LHCN-M2 (cell line): ENCODE measurements at places on chromosomes 12 and 14. TPM values are rescaled to one million over a fixed set of nuclear protein-coding genes. Genes with fewer than 3 reads are reported as not detected.

Gene DHH
- 0.06 TPM in 1 of 2 replicates, not detected in the other for total RNA-seq

Gene KLRC2
- 0.96 and 2.0 TPM in 2 replicates for total RNA-seq

Gene SLC16A7
- total RNA-seq = 10.6 and 15.9 TPM in 2 replicates

- DNase-seq = no peak
Observed at GRCh38 chr14:96162741-96163140, 41.9 kb upstream of the BDKRB2 start.

DNA sequence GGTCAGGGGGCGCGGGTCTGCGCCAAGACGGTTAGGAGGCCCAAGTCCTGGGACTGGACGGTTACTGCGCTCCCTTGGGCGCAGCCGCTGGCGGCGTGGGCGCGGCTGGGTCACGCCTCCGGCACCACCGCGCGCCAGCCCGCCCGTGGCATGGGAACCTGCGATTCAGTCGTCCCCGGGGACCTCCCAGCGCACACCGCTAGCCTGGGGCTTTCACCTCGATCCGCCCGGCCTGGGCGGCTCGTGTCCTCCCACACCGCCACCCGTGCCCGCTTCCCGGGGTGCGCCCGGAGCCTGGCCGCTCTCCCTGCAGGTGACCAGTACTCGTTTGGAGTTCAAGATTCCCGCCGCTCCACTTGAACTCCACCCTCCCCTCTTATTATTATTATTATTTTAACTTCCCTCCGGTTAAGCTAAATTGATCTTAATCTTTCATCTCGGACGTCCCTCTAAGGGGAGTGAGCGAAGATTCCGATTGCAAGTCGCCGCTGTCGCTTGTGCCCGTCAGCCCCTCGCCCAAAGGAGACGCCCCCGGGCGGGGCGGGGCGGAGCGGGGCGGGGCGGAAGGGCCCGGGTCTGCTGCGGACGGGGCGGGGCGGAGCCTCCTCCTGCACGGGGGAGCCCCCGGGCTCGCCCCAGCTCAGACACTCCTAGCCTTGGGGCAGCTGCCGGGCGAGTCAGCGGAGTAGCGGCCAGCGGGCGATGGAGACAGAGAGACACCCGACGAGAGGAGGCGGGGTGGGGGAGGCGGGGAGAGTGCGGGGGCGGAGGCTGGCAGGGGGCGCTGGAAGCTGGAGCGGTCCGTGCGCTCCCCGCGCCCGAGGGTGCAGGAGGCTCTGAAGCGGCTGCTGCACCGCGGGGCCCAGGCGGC, at the start of gene KCNMB4:
TSS of gene KCNMB4 (plus strand) at position 643 of the 871 bp plus-strand sequence. CDS start 445 bp downstream, outside the sequence.
- DNase-seq = peak; percentile 48

DNA sequence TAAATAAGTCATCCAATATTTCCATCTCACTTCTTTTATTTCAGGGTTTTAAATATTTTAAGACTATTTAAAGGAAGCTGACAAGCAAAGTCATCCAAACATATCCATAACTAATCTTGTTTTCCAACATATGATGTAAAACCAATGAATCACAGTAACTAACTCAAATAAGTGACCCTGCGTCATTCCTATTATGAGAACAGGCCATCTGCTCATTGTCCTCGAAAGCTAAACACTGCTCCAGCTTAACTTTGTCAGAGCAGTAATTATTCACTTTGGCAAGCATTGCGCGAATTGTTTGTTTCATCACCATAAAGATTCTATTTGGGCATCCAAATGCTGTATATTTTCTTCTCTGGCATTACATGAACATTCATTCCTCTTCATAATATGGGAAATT, 99.1 kb downstream of the CAPZA3 start:
- DNase-seq = no peak

DNA sequence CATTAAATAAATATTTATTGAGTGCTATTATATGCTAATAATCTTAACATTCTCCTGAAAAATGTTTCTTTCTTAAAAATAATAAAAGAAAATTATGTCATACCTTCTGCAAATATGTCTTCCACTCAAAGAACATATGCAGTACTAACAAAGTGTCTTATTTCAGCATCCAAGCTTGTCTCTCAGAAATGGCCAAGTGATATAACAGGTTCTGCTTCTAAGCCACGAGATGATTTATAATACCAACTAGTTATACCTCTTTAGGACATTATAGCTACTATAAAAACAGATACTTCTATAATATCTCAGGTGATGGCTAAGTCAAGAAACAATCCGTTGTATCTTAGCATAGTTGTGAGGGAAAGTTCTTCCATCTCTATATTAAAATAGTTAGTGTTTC, 128.1 kb upstream of the ARID2 start:
- DNase-seq = no peak

GRCh38 chr12:89523843-89524540, 604 bp downstream of the GALNT4 start:
- no peak for DNase-seq

DNA sequence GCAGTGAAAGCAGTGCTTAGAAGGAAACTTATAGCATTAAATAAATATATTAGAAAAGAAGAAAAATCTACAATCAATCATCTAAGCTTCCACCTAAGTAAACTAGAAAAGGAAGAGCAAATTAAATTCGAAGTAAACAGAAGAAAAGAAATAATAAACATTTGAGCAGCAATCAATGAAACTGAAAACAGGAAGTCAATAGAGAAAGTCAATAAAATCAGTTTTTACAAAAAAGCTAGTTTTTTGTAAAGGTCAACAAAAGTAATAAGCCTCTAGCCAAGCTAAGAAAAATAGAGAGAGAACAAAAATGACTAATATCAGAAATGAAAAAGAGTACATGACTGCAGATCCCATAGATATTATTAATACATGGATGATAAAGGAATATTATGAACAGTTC, 34.2 kb upstream of the KTN1 start:
- DNase-seq = no peak

DNA sequence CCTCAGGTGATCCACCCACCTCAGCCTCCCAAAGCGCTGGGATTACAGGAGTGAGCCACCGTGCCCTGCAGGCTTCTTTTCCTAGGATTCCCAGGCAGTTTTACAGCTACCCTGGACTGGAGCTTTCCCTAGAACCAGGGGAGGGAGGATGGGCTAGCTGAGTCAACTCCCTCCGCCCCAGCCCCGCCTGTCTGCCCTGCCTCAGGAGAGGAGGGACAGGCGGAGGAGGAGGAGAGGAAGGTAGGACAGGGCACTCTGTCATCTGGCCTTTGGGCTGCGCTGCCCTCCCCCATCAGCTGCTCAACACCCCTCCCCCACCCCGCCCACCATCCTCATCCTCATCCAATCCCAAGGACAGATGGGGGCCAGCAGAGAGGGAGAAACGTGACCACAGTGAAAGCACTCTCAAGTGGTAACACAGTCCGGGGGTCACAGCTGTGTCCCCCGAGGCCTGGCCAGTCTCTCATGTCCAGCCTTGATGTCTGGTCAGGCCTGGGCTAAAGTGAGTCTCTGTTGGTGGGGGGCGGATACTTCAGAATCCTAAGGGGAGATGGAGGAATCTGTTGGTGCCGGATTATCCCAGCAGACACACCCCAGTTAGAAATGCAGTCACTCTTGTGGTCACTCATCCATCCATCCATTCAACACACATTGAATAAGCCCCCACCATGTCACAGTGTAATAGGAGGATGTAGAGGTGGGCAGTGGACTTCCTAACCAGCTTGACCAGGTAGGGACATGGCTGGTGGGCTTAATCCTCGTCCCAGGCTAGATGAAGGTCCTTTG, 12.3 kb downstream of the FIGNL2 start:
- no peak for DNase-seq

DNA sequence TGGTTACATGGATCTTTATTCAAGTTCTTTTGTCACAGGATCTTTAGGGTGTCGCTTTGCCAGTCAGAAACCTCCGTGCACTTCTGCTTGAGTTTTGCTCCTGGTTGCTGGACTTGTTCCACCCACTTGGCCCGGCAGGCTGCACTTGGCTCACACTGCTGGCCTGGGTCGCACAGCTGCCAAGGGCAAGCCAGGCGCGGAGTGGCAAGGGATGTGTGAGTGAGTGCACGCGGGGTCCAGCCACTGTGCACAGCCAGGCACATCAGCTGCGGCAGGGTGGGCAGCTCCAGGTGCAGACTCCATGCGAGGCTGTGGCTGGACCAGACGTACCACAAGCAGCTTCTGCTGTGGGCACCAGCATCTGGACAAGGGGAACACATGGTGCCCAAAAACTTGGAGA, 76.6 kb downstream of the DERA start:
- DNase-seq = no peak

- peak; percentile 8 for DNase-seq
Observed at GRCh38 chr12:39872425-39872824, 233.5 kb downstream of the SLC2A13 start.

DNA sequence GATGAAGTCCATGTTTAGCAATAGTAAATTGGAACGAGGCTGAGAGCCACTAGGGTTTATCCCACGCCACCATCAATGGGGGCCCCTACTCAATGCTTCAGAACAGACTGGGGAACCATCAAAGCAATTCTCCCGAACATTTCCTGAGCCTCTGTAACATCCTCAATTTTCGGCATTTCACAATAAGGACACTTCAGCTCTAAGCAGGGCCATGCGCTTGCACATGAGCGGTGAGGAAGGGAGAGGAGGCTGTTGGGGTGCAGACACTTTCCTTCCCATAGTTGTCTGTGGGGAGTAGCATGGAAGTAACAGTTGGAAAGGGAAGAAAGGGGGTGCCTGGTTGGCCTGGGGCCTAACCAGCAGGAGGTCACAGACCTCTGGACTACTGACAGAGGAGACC, 129.9 kb upstream of the PRMT8 start:
- DNase-seq = no peak

DNA sequence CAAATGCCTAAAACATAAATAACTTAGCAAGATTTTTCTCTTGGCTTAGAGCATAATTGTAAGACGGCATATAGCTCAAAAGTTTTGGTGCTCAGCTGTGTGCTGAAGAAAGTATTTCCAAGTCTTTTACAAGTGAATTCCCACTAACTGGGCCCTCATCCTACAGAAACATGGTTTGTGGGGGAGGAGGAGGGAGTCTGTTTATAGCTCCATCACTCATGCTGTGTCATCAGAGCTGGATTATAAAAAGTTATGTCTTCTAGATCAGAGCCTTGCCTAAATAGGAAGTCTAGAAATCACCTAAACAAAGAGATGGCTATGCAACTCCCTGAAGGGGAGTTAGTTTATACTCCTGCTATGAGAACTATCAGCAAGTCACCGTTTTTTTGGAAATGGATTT, 65.9 kb upstream of the OTOGL start:
- DNase-seq = peak; percentile 78

DNA sequence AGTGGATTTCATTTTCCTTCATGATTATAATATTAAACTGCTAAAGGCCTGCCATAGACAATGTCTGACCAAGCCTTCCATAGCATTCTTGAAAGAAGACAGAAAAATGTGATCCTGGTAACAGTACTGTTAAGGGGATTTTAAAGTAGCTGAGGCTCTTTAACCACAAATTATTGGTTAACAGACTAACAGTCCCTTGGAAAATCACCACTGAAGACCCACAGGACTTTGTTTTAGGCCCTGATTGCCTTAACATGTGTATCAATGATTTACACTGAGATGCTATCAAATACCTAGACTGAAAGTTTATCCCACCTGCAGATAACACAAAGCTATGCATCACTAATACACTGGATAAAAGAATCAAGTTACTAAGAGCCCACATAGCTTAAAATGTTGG, 6.0 kb downstream of the KRT79 start:
- DNase-seq = no peak

GRCh38 chr12:118065380-118065779, 4.4 kb upstream of the WSB2 start:
- no peak for DNase-seq

DNA sequence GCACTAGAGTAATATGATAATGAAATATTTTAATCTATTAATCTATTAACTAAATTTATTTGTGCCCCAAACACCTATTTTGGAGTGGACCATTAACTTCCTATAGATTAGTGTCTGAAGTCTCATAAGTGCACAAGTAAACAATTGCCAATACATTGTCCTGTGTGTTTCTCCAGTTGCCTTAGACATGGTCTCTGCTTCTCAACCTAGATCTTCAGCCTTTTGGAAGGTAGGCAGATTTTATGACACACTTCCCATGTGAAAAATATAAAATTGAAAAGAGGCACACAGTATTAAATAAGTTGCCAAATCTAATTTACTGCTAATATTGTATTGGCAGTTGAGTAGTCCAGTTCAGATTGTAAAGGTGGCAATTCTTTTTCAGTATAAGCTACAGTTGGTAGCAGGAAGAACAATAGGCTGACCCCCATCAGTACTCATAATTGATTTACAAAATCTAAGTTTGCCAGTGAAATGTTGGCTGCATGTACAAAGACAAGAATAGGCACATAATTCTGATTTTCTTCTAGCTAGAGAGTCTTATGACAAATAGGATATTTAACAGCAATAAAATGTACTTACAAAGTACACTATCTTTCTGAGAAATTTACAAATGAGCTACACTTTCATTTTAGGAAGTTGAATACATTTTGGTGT, 10.8 kb downstream of the A2M start:
- no peak for DNase-seq

DNA sequence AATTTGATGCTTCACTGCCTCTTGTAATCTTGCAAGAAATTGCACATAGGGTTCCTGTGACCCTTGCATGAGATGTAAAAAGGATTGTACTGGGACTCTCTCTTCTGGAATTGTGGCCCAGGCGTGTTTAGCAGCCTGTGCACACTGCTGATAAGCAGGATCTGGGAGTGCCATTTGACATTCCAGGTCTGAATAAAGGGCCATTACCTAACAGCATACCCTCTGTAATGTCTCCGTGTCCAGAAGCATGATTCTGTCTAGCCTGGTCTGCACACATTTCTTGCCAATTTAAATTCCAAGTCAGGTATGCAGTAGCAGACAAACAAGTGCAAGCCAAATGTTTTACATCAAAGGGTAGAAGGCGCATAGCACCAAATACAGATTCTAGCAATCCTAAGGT, 18.1 kb upstream of the MAPKAPK5 start:
- no peak for DNase-seq
